T-cell (primary cell): ENCODE measurements at places on chromosomes 1 and 21.
A peak's percentile ranks its signal among the peaks of the same experiment; 100 is the strongest.

GRCh38 chr1:234963904-234964702 is 164.5 kb downstream of the TOMM20 start:
- peak overlapping the region; percentile 92 for H3K27ac ChIP-seq
- DNase-seq, result no peak
- H3K4me1 ChIP-seq, result peaks cover 34% of the 10 kb centered on the region
- H3K4me3 ChIP-seq, result no peak overlapping the region
- H3K27me3 ChIP-seq, result no peaks in the 10 kb centered on the region

GRCh38 chr1:243708210-243708609 is 141.8 kb downstream of the AKT3 start:
- no peaks in the 10 kb centered on the region for H3K27me3 ChIP-seq
- no peak for DNase-seq
- H3K4me1 ChIP-seq, result no peaks in the 10 kb centered on the region
- no peak overlapping the region for H3K4me3 ChIP-seq

- peak within 1 kb of the TSS; percentile 26 for H3K4me3 ChIP-seq
- H3K27ac ChIP-seq, result no peak within 1 kb of the TSS
- no peaks in the 10 kb centered on the region for H3K36me3 ChIP-seq
- no peak for DNase-seq
These were observed at the start of gene RAB42 for GRCh38 chr1:28591708-28592320. Gene RAB42, plus strand, starts transcription at chr1:28592265. Its CDS starts 247 bp downstream, at chr1:28592512.

DNA sequence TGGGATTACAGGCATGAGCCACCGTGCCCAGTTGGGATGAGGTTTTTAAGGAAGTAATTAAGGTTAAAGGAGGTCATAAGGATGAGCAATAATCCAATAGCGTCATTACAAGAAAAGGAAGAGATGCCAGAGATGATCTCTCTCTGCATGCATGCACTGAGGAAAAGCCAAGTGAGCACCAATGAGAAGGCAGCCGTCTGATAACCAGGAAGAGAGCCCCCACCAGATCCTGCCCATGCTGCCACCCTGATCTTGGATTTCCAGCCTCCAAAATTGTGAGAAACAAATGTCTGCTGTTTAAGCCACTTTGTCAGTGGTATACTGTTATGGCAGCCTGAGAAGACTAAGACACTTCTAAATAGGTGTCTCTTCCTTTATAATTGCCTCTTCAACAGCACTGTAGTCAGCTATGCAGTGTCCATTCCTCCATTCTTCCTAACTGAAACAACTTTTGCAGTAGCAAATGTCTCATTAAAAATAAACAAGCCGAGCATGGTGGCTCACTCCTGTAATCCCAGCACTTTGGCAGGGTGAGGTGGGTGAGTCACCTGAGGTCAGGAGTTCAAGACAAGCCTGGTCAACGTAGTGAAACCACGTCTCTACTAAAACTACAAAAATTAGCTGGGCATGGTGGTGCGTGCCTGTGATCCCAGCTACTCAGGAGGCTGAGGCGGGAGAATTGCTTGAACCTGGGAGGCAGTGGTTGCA is 216.2 kb upstream of the RUNX1 start:
- no peaks in the 10 kb centered on the region for H3K4me1 ChIP-seq
- no peak overlapping the region for H3K27ac ChIP-seq
- no peak overlapping the region for H3K4me3 ChIP-seq
- DNase-seq, result no peak

DNA sequence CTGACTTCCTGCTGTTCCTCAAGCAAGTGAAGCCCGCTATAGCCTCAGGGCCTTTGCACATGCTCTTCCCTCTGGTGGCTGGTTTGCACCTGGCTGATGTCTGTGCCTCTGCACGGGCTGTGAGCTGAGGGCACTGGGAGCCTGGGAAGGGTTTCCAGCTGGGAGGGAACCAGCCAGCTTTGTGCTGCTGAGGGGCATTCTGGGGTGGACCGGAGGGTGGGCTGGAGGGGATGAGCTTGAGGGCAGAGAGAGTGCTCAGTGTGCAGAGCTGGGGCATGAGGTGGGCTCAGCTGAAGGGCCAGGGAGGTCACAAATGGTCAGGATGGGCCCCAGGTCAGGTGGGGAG is 305.7 kb downstream of the MATN1 start:
- DNase-seq, result no peak
- H3K4me1 ChIP-seq, result no peaks in the 10 kb centered on the region
- no peak overlapping the region for H3K4me3 ChIP-seq
- no peaks in the 10 kb centered on the region for H3K27me3 ChIP-seq
- no peak overlapping the region for H3K27ac ChIP-seq

DNA sequence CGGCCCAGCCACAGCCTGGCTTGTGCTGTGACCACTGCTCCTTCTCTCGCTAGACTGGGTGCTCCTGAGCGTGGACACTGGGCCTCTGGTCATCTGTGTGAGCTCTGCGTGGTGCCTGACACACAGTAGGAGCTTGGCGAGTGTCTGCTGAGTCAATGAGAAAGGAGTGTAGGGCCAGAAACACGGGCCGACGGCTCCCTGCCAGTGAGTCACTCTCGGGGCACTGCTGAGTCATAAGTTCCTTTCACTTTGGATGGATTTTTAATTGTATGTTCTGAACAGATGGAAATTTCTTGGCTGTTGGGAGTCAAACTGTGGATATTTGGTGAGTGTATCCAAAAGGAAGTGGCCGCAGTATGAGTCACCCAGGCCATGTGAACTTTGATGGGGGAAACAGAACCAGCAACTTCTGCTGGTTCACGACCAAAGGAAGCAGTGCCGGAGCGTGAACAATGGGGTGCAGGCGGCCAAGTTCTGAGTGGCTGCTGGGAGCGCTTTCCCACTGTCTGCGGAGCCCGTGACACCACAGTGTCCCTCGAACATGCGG is 41.0 kb upstream of the COL18A1 start:
- H3K27ac ChIP-seq, result no peak overlapping the region
- H3K4me1 ChIP-seq, result no peaks in the 10 kb centered on the region
- H3K36me3 ChIP-seq, result no peaks in the 10 kb centered on the region
- H3K4me3 ChIP-seq, result no peak overlapping the region

DNA sequence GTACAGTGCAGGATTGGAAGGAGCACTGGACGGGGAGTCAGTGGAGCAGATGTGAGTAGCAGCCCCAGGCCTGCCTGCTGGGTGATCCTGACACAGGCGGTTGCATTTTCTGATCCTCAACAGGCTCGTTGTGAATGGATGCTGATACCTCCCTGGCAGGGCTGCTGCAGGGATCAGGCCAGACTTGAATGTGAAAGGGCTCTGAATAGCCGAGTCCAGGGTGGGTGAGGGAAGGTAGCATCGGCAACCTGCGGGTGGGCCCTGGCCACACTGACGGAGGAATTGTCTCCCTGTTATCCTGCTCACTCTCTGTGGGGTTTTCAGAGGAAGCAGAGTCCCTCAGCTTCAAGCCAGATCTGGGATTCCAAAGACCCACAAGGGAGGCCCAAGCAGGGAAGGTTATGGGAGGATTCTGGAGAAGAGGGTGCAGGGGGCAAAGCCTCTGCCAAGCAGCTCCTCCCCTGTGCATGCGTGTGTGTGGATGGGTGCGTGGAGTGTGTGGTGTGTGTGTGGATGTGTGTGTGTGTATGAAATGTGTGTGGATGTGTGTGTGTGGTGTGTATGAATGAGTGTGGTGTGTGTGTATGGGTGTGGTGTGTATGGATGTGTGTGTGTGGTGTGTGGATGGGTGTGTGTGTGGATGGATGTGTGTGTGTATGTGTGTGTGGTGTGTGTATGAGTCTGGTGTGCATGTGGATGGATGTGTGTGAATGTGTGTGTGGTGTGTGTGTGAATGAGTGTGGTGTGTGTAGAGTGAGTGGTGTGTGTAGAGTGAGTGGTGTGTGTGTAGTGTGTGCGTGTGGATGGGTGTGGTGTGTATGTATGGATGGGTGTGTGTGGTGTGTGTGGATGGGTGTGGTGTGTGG is 100.3 kb downstream of the UBIAD1 start:
- H3K4me3 ChIP-seq, result no peak overlapping the region
- peaks cover 5% of the 10 kb centered on the region for H3K27me3 ChIP-seq
- peaks cover 6% of the 10 kb centered on the region for H3K4me1 ChIP-seq
- H3K36me3 ChIP-seq, result no peaks in the 10 kb centered on the region
